ENCODE measurements at places on chromosomes 11 and 22.

DNA sequence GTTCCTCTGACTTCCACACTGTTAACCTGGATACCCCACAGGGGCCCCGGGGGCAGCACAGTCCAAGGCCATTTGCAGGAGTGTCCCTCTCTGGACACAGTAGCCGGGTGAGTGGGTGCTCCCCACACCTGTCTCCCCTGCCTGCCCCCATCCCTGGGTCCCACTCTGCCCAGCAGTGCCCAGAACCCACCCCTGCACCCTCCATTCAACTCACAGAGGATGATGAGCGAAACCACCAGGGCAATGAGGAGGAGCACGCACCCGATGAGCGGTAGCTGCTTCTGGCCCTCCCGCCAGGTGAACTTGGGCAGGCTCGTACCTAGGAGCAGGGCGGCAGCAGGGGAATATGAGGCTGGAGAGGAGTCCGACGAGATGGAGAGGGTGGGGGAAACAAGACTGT is 12.2 kb downstream of the TMPRSS13 start:
- DNase-seq: no peak

DNA sequence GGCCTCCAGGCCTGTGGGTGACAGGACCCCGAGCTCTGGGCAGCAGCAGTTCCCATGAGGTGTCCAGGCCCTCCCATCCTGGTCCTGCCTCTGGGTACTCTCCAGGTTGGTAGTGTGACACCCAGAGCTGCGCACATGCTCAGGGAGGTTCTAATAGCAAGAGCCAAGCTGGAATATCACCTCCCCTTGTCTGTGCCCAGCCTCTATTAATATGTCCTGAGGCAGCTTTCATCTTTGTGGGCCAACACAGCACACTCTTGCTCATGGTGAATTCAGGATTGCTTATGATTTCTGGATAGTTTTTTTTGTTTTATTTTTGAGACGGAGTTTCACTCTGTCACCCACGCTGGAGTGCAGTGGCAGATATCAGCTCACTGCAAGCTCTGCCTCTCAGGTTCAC is 3.3 kb downstream of the P2RX6 start:
- DNase-seq: no peak

- DNase-seq: no peak
Measured at GRCh38 chr11:45470151-45470793, 184.1 kb upstream of the SYT13 start.

- DNase-seq: no peak
Measured at GRCh38 chr11:112274007-112274783, 13.5 kb upstream of the PLET1 start.

DNA sequence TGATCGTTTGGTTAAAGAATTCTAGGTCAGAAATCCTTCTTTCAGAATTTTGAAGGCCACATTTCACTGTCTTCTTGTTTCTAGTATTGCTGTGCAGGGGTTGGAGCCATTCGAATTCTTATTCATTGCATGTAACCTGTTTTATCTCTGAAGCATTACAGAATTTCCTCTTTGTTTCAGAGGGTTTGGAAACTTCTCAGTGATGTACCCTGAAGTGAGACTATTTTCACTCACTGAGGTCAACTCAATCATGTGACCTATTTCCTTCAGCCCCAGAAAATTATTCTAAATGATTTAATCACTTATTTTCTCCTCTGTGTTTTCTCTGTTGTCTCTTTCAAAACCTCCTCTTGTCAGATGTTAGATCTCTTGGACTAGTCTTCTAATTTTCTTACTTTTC is 147.8 kb downstream of the ENTHD1 start:
- DNase-seq: no peak

DNA sequence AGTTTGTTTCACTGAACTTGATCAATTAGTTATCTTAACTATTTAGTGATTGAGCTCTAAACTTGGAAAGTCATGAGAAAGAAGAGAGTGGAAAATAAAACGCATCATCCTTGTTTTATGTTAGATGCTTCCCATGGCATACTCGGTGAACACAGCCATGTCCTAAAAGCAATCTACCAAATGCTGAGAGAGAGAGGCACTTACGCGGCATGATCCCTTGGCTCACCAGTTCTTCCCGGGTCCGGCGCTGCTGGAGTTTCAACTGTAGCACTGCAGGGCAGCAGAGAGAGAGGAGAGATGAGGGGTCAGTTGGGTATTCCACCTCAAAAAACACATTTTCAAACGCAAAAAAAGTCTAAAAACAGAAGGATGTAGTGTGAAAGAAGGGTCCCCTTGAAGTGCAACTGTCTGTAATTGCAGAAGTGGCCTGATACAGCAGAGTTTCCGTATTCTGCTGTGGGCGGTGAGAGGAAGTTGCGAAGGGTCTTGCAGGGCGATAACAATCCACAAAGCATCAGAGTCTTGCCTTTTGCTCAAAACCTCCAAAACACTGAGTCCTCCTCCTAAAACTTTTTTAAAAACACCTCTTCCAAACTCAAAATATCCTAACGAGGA is 92.7 kb downstream of the SGSM3 start:
- DNase-seq: peak; percentile 51

- no peak for DNase-seq
Measured at GRCh38 chr11:40514124-40514523, 945.3 kb downstream of the LRRC4C start.

DNA sequence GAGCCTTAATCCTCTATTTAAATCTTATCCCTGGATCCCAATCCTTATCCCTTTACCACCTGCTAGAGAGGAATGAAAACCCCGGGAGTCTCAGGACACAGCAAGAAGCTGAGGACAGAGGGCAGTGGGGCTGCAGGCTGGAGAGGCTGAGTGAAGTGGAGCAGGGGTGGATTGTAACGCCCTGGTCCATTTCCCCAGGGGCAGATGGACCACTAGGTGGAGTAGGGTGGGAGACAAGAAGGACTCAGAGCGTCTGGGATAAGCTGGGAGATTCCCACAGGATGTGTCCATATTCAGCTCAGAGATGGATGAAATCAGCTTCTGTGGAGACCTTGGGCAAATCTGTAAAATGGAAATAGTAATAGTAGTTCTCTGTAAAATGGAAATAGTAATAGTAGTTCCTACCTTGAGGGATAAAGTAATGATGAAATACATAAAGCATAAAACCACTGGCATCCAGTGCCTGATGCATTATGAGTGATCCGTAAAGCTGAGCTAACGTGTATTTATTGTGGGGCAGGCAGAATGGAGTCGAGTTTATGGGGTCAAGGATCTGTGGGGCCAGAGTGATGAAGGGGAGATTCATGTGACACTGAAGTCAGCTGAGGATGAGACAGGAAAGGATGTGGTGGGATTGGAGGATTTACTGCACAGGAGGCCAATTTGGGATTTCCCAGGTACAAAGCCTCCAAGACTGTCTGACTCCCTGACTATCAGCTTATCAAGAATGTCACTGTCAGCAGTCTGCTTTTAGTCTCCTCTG is 1.9 kb upstream of the ROBO4 start:
- DNase-seq: no peak

DNA sequence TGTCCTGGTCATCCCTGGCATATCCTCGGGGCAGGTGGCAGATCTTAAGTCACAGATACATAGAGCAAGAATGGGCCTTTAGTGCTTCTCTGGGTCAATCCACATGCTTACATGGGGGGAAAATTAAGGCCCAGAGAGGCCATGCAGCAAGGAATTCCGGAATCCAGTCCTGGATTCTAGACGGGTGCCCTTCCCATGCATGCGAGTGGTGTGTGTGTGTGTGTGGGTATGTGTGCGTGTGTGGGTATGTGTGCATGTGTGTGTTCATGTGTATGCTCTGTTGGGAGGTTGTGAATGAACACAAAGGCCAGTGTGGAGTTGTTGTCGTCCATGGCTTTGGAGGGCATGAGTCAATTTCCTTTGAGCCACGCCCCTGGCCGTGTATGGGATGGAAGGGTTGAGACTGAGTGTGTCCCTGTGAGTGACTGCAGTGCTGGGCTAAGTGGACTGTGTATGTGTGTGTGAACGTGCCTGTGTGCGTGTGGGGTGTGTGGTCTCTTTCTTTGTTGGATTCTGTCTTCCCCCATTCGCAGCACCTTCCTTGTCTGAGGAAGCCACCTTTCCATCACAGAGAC is 33.4 kb upstream of the EIF3D start:
- no peak for DNase-seq

- no peak for DNase-seq
Measured at GRCh38 chr11:100546714-100547113, 140.4 kb upstream of the ARHGAP42 start.

- DNase-seq: peak; percentile 98
Measured at GRCh38 chr11:65422633-65423515, at the start of gene NEAT1. Gene NEAT1, plus strand, starts transcription at chr11:65422798.

DNA sequence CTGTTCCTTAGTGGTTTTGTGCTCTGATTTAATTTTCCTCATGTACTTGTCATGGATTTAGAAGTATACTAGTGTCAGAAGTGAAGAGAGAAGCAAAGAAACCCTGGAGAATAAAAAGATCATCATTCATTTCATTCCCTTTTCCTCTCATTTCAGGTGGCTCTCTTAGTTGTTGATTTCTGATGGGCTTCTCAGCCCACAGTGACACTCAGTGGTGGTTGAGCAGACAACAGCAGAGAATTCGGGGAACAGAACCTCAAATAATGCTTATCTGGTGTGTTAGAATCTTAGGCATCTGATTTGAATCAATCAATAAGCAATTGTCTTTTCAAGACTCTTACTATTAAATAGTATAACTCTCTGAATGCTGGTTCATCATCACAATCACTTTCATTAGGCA is 1289.4 kb downstream of the FAM181B start:
- no peak for DNase-seq

DNA sequence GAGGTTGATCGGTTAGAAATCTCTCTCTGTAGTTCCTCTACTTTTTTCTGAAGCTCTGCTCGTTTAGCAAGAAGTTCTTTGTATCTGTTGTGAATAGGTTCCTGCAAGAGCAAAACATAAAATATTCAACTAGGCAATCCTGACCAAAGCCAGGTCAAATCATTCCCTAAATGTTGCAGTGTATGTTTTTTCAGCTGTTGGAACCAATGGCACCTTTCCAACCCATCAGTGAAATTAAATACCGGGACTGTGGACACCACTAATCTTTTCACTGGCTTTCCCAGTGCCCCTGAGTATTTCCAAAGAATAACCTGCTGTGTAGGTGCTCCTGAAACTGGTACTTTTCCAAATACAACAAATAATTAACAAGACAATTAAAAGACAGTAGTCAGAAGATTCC is 45.1 kb downstream of the CEP57 start:
- no peak for DNase-seq

DNA sequence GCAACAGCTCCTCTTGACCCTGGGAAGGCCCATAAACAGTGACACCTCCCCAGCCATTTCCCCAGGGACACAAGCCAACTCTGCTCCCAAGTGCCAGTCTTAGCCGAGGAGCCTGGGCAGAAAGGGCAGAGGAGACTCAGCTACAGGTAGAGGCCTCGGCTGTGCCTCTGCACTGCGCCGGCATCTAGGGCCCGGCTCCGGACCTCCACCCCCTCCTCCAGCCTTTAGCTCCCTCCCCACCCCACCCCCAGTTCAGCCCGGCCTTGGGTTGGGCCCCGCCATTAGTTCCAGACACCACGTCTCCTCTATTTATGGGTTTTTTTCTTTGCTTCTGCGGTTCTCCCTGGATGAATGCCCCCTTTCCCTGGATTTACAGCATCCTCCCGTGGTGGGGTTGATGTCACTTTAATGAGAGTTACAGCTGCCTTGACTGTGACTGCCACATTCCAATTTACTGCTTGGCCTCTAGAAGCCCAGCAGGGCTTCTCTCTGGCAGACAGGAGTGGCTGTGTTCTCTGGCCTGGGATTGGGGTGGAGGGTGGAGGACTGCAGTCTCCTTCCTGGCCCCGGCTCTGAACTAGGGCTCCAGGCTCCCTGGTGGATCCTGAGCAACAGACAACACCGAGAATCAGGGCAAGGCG is 13.5 kb upstream of the OAF start:
- DNase-seq: no peak

DNA sequence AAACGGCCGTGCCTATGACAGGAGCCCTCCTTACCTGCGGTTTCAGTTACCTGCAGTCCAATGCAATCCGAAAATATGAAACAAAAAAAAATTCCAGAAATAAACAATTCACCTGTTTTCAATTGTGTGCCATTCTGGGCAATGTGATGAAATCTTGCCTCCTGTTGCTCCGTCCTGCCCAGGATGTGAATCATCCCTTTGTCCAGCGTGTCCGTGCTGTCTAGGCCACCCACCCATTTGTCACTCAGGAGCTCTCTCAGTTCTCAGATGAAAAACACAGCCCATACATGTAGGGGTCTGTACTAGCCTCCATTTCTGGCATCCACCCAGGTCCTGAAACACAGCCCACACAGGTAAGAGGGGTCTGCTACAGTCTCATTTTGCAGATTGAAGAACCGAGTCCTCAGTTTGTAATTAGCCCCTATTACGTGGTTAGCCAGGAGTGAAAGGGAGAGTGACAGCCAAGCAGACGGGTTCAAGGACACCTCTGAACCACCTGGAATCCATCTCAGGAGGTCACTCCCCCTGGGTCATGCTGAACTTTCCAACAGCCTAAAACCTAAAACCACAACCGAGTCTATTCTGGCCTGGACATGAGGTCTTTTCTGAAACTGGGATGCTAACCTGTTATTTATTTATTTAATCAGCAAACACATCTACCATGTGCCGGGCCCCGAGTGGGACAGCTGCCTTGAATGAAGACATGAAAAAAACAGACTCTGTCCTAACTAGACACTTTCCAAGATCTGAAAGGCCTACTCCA is 317.2 kb downstream of the SHANK2 start:
- DNase-seq: no peak

DNA sequence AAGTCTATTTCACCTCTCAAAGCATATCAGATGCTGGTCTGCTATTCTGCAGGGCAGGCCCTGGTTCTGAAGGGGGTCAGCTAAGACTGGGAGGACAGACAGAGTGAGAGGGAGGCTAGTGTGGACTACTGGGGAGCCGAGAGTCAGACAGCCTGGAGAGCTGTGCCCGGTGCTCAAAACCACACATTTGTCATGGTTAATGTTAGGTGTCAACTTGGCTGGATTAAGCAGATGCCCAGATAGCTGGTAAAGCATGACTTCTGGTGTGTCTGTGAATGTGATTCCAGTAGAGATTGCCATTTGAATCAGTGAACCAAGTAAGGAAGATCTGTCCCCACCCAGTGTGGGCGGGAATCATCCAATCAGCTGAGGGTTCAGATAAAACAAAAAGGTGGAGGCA is 102.6 kb downstream of the SNX19 start:
- DNase-seq: no peak

DNA sequence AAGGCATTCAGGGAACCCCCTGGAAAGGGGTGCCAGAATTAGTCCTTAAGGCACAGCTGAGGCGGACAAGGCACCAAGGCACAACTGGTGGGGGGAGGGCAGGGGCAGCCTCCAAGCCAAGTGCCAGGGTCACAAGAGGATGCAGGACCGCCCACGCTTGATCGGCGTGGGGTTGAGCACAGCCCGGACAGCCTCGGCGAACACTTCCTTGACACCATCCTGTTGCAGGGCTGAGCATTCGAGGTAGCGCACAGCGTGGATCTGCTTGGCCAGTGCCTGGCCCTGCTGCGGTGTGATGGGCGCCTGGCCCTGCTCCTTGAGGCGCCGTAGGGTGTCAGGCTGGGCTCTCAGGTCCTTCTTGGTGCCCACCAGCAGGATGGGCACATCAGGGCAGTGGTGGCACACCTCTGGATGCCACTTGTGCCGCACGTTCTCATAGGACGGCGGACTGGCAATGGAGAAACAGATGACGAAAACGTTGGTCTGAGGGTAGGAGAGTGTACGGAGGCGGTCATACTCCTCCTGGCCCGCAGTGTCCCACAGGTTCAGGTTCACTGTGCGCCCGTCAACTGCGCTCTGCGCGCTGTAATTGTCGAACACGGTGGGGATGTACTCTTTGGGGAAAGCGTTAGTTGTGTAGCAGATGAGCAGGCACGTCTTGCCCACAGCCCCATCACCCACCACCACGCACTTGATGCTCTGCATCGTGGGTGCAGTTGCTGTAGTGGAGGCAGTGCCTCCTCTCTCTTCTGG is 13.1 kb downstream of the RHOG start:
- no peak for DNase-seq

Data from activated naive CD8-positive, alpha-beta T cell treated with anti-CD3 and anti-CD28 coated beads, Interleukin-2, amount 50 U/mL, for 24 hours (primary cell).